Glutamatergic neuron (in vitro differentiated cells): ENCODE measurements at places on chromosomes 1 and 21. TPM values are rescaled to one million over a fixed set of nuclear protein-coding genes. Genes with fewer than 3 reads are reported as not detected.

DNA sequence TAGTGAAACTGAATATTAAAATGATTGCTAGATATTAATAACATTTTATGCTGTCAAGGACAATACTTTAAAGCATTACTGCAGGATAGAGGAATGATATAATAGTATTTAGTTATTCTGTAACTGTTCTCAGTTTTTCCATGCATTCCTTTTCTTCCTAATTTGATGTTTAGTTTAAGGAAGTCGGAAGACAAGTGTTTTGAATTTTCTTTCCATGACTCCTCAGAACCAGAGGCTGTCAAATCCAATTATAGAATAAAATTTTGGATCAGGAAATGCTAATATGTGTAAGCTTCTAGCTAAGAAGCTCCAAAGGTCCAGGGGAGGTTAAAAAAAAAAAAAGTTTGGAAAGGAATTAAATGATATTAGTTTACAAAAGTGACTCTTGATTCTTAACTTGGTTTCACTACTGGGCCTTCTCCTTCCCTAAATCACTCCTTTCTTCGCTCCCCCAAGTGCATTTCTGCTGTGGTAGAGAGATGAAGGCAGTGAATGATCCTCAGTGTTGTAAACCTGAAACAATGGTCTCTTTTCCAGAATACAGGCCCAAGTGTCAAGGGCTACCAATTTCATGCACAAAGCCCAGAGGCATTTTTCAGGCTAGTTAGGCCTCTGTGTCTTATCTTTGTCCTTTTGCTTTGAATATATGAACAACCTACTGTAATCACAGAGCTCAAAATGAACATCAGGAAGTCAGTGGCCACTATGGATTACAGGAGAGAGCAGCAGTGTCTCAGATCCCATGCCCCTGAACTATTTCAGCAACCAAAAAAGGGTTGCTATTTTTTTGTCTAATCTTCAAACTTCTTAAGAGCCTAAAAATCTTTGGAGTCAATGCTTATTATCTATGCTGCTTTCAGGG is 6.2 kb downstream of the ADSS2 start:
- H3K27me3 ChIP-seq, result peaks cover 4% of the 10 kb centered on the region
- H3K36me3 ChIP-seq, result no peaks in the 10 kb centered on the region
- H3K4me1 ChIP-seq, result peaks cover 23% of the 10 kb centered on the region
- no peak overlapping the region for H3K4me3 ChIP-seq

- no peaks in the 10 kb centered on the region for H3K27me3 ChIP-seq
- no peaks in the 10 kb centered on the region for H3K36me3 ChIP-seq
- no peak overlapping the region for H3K27ac ChIP-seq
- H3K4me3 ChIP-seq, result no peak overlapping the region
- H3K4me1 ChIP-seq, result no peaks in the 10 kb centered on the region
- no peak for DNase-seq
Observed at GRCh38 chr1:162951553-162952315, 90.8 kb upstream of the CCDC190 start.

DNA sequence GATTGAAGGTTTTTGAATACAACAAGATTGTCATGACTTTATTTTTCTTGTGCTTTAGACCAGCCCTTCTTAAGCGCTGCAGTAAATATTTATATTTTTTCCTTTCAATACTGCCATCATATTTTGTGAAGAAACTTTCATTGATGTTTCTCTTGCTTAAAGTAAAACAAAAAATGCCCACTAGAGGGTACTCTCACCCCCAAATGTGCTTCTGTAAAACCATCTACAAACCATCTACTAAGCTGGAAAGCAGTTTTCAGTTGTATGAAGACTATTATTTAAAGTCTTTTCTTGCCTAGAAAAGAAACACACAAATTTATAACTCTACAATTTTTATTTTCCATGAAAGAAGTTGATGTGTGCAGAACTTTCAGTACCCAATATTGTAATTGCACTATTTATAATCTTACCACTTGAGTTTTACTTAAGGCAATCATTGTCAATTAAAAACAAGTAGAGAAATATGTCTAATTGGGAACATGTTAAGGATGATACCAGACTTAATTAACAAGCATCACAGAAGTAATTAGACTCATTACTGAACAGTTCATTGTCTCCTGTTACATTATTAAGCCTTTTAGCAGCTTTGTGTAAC is 10.7 kb downstream of the LEPR start:
- no peaks in the 10 kb centered on the region for H3K36me3 ChIP-seq
- H3K4me1 ChIP-seq, result peaks cover 3% of the 10 kb centered on the region
- no peak overlapping the region for H3K4me3 ChIP-seq
- H3K27ac ChIP-seq, result no peak overlapping the region

GRCh38 chr1:41493117-41493536 is 8.6 kb upstream of the EDN2 start:
- peaks cover 17% of the 10 kb centered on the region for H3K27me3 ChIP-seq
- H3K36me3 ChIP-seq, result no peaks in the 10 kb centered on the region
- no peak overlapping the region for H3K4me3 ChIP-seq
- no peak overlapping the region for H3K27ac ChIP-seq
- no peak for DNase-seq

GRCh38 chr1:182604175-182605164 is at the start of gene RGS16:
TSS of gene RGS16 (minus strand) at chr1:182604389. CDS start at chr1:182604259, 130 bp downstream.
- H3K27me3 ChIP-seq, result peaks cover 2% of the 10 kb centered on the region
- peak; percentile 95 for DNase-seq
- H3K4me1 ChIP-seq, result peaks cover 22% of the 10 kb centered on the region
- no peak within 1 kb of the TSS for H3K4me3 ChIP-seq
- H3K36me3 ChIP-seq, result no peaks in the 10 kb centered on the region

DNA sequence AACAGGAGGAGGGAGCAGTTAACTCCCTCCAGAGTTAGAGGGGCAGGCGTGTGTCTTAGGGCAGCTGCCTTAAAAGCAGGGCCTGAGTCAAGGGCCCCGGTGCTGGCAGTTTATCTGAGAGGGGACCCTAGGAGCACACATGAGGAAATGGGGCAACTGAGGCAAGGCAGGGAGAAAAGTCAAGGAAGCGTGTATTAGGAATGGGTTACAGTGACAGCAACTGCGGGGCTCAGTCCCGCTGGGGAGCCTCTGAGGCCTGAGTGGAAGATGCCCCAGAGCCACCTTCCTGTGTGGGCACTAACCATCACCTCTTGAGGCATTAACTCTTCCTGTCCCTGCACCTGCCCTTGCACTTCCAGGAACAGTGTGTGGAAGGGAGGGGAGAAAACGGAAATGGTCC is 276.3 kb downstream of the MATN1 start:
- no peak overlapping the region for H3K27ac ChIP-seq
- H3K27me3 ChIP-seq, result peaks cover 2% of the 10 kb centered on the region
- H3K4me1 ChIP-seq, result peaks cover 9% of the 10 kb centered on the region
- H3K4me3 ChIP-seq, result no peak overlapping the region
- no peak for DNase-seq
- H3K36me3 ChIP-seq, result peaks cover under 1% of the 10 kb centered on the region

GRCh38 chr1:156124557-156125483 is 10.3 kb downstream of the LMNA start:
- H3K36me3 ChIP-seq, result no peaks in the 10 kb centered on the region
- no peak overlapping the region for H3K4me3 ChIP-seq
- no peak overlapping the region for H3K27ac ChIP-seq

DNA sequence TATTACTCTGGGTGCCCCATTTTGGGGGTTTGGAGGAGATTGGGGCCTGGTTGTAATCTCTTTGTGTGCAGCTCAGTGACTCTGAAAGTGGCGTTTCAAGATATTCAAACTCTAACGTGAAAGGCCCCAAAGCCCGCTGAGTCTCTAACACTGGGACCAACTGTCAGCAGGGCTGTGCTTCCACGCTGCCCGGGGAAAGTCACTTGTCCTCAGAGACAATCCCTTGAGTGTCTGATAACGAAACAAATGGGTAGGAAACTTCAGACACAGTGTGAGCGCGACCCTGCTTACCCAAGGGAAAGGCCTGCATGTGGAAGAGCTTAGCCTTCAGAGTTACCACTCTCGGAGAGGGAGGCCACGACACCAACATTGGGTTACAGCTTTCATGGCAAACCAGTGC is 837 bp downstream of the UBASH3A start:
- no peak for DNase-seq
- peaks cover 8% of the 10 kb centered on the region for H3K36me3 ChIP-seq
- H3K27me3 ChIP-seq, result peaks cover 2% of the 10 kb centered on the region
- H3K4me1 ChIP-seq, result peaks cover 4% of the 10 kb centered on the region

DNA sequence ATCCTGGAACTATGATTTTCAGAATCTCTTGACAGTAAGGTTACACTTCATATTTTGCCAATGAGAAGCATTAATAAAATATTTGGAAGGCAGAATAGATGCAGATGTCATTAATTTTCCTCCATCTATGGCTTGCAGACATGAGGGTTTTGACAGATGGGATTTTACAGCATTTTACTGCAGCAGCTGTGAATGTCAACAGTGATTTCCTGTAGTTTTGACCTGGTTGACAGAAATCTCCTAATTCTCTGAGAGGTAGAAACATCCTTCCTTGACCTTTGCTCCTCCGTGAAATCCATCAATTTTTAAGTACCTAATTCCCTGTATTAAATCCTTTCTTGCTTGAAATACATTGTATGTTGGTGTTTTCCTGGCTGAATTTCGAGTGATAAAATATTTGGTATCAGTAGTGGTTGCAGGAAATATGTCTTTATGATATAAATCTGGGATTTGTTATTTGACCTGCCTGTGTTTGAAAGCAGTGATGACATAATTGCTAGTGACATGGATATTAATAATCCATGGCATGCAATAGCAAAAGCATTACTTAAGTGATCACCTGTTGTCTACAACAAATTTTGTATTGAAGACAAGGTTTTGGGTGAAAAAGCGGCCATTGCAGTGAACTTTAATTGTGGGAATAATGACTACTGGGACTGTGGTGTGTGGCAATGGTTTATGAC is 73.9 kb downstream of the HLX start:
- H3K36me3 ChIP-seq, result no peaks in the 10 kb centered on the region
- no peaks in the 10 kb centered on the region for H3K4me1 ChIP-seq
- no peak overlapping the region for H3K4me3 ChIP-seq
- DNase-seq, result no peak
- H3K27ac ChIP-seq, result no peak overlapping the region
- H3K27me3 ChIP-seq, result no peaks in the 10 kb centered on the region

DNA sequence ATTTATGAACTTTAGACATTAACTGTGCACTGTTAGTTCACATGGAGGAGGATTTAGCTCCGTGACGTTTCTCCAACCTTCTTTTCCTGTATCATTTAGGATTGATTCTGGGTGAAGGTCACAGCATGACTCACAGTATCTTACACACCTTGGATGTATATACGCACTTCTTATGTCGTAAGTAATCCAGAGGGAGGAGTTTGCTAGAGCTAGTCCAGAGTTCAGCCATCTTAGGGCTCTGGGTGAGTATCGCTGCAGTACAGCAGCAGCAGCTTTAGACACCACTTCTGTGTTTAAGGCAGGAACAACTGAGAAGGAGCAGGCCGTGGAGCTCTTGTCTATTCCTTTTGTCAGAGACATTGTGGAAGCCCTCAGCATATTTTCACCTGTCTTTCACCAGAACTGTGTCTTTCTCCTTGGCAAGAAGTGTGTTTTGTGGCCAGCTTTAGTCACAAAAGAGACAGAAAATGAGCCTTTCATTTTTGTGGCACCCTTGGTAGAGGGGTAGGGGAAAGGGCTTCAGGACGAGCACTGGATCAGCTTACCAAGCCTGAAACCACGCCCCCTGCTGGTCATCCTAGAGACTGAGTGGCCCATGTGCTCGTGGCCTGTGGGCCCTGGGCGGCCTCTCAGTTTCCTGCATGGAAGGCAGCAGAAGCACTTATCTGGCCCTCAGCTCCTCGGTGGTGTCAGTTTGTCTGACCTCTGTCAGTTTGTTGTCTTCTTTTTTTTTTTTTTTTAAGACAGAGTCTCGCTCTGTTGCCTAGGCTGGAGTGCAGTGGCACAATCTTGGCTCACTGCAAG is 64.0 kb downstream of the ADARB1 start:
- H3K36me3 ChIP-seq, result no peaks in the 10 kb centered on the region
- peaks cover 24% of the 10 kb centered on the region for H3K4me1 ChIP-seq
- H3K27me3 ChIP-seq, result no peaks in the 10 kb centered on the region

- no peak overlapping the region for H3K4me3 ChIP-seq
- no peaks in the 10 kb centered on the region for H3K27me3 ChIP-seq
- no peak for DNase-seq
- no peak overlapping the region for H3K27ac ChIP-seq
- H3K4me1 ChIP-seq, result peaks cover 3% of the 10 kb centered on the region
- H3K36me3 ChIP-seq, result no peaks in the 10 kb centered on the region
Observed at GRCh38 chr1:108036796-108037562, 72.0 kb upstream of the VAV3 start.

GRCh38 chr1:26035959-26036755 is 9.8 kb downstream of the SLC30A2 start:
- peak overlapping the region; percentile 94 for H3K4me3 ChIP-seq
- no peak overlapping the region for H3K27ac ChIP-seq
- peaks cover 5% of the 10 kb centered on the region for H3K27me3 ChIP-seq

- peaks cover 5% of the 10 kb centered on the region for H3K27me3 ChIP-seq
- H3K36me3 ChIP-seq, result peaks cover 5% of the 10 kb centered on the region
- no peak for DNase-seq
- H3K4me1 ChIP-seq, result peaks cover 5% of the 10 kb centered on the region
- H3K27ac ChIP-seq, result no peak overlapping the region
Observed at GRCh38 chr21:38349111-38349746, 92.4 kb downstream of the KCNJ15 start.

DNA sequence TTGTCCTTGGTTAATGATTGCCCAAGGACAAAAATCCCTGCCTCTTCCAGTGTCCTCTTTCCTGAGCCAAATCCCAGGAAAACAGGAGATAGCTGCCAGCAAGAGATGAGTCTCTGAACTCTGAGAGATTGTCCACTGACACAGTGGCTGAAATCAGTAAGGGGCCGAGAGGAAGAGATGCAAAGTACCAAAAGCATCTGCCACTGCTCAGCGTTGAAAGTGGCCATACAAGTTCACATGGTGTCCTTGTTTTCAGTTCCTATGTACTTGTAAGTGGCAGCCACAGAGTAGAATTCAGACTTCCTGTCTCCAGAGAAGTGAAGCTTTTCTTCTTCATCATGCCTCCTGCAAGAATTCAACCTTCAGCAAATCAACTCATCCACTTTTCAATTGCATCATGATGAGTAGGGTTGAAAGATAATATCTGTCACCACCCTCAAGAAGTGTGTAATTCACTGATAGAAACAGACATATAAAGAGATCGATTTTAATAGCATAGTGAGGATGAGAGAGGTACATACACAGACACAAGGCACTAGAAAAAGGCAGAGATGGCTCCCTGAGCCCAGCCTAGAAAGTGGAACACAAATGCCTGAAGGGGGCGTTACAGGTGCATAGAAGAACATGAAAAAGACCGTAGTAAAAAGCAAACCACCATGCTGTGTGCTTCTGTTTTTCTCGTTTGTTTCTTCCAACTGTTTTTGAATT is 185.8 kb downstream of the MRPL39 start:
- no peak overlapping the region for H3K27ac ChIP-seq
- no peaks in the 10 kb centered on the region for H3K4me1 ChIP-seq
- no peak for DNase-seq
- no peaks in the 10 kb centered on the region for H3K27me3 ChIP-seq

Gene CHODL
- total RNA-seq, result 5.5 TPM

Gene OPTC
- total RNA-seq, result not detected

Gene OR2T35
- total RNA-seq, result not detected

Gene PTGS2
- total RNA-seq, result not detected

Gene STRIP1
- total RNA-seq, result 90.2 TPM

Gene HSPA6
- not detected for total RNA-seq

Gene GNAT2
- total RNA-seq, result not detected

Gene ATP1A2
- not detected for total RNA-seq

Gene CLEC20A
- not detected for total RNA-seq

Gene RASSF5
- total RNA-seq, result 2.7 TPM

Gene CR1
- not detected for total RNA-seq

Gene PTPN7
- total RNA-seq, result not detected

Gene TMEM52
- 5.4 TPM for total RNA-seq

Gene VPS45
- total RNA-seq, result 60.0 TPM

Gene GRIK1
- 0.39 TPM for total RNA-seq
